ENCODE measurements at places on chromosomes 5 and 9.

- DNase-seq = no peak
Observed at GRCh38 chr9:87888501-87888900, 5.8 kb downstream of the SPATA31E1 start.

GRCh38 chr9:3261484-3261883 is 264.3 kb downstream of the RFX3 start:
- no peak for DNase-seq

GRCh38 chr5:68287631-68287975 is 72.0 kb downstream of the PIK3R1 start:
- DNase-seq = no peak

- no peak for DNase-seq
Observed at GRCh38 chr9:136662326-136662655, 425 bp upstream of the EGFL7 start.

- no peak for DNase-seq
Observed at GRCh38 chr5:180611140-180611850, 20.0 kb upstream of the SCGB3A1 start.

GRCh38 chr5:31809050-31809870 is 170.3 kb downstream of the PDZD2 start:
- DNase-seq = peak; percentile 22

GRCh38 chr9:134607971-134608370 is 33.6 kb upstream of the COL5A1 start:
- DNase-seq = no peak

DNA sequence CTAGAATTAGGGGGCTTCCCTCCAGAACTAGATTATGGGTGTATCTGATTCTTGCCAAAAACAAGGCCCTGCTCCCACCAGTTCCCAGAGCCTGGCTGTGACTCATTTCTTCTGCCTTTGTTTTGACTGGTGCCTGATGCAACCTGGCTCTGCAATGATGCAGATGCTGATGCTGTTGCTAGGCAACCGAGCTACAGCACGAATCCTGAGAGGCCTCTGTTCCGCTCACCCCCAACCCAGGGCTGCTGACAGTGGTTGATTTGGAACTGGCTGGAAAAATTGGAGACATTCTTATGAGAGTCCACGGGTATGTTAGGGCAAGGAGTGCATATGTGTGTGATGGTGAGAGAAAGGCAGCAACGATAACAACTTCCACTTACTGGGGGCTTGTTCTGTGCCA is 100.3 kb downstream of the NSG2 start:
- DNase-seq = no peak

DNA sequence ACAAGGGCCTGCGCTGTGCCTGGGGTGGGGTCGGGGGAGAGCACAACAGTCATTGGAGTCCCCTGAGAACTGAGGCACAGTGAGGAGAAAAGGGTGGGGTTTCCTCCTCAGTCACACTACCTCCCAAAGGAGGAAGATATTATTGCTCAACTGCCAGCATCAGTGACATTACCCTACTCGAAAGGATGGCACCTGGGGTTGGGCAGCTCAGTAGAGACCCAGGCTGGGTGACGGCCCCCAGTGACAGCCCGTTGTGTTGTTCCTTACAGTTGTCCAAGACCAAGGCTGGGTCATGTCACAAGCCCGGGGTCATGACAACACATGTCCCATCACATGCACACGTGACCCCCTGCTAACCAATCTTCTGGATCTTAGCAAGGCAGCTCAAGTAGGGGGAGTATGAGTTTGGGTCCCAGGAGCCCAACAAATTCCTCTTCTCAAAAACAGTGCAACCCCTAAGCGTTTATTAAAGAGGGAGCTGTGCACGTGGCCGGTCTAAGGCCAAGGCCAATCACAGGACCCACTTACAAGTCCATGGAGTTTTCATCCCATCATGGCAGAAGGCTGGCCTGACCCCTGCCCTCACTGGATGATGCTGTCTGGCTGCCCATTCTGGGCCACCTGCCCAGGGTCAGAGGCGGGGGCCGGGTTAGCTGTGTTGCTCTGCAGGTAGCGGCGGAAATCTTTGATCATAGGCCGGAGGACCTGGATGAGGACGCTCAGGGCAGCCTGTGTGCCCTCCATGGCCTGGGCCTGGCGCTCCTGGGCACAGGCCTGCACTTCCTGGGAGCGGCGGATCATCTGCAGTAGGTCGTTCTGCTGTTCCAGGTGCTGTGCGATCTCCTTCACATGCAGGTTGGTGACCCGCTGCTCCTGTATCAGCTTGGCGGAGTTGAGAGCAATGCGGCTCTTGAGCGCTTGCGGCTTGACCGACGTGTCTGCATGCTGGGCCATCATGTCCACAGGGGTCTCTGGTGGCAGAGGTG is 4.0 kb downstream of the NAIF1 start:
- no peak for DNase-seq

- no peak for DNase-seq
Observed at GRCh38 chr9:76690973-76691370, 73.3 kb upstream of the PCA3 start.

DNA sequence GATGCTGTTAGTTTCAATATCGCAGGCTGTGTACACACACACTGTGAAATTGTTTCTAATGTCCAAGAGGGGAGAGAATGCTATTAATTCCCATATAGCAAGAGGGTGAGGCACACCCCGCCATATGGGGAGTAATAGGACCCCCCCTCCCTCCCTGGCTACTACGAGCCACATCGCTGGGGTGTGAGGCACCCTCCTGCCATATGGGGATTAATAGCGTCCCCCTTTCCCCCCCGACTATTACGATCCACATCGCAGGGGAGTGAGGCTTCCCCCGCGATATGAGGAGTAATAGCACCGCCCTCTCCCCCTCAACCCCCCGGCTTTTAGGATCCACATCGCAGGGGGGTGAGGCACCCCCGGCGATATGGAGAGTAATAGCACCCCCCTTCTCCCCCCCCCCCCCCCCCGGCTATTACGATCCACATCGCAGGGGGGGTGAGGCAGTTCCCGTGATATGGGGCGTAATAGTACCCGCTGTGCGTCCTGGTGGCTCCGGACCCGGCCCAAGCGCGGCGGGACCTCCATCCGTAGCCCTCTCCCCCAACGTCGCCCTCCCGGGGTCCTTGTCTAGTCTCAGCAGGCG is 494 bp upstream of the STK32A start:
- no peak for DNase-seq

- DNase-seq = no peak
Observed at GRCh38 chr5:139474890-139475791, 4.3 kb downstream of the SMIM33 start.

- peak; percentile 75 for DNase-seq
Observed at GRCh38 chr9:129495620-129496472, 125.1 kb downstream of the C9orf50 start.

DNA sequence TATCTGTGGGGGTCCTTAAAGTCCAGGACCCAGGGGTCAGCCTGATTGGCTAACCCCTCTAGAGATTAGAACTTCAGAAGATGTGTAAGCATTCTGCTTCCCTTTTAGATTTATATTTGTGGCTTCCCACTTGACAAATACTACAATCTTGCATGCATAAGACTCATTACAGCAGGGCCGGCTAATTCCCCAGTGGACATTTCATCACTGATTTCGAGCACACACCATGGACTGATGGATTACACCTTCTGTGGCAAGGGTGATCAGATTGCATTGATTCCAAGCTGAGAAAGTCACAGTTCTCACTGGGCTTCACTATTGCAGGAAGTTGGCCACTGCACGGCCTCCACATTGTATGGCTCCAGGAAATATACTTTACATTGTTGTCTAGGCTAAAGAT is 65.8 kb upstream of the DAPK1 start:
- DNase-seq = no peak

DNA sequence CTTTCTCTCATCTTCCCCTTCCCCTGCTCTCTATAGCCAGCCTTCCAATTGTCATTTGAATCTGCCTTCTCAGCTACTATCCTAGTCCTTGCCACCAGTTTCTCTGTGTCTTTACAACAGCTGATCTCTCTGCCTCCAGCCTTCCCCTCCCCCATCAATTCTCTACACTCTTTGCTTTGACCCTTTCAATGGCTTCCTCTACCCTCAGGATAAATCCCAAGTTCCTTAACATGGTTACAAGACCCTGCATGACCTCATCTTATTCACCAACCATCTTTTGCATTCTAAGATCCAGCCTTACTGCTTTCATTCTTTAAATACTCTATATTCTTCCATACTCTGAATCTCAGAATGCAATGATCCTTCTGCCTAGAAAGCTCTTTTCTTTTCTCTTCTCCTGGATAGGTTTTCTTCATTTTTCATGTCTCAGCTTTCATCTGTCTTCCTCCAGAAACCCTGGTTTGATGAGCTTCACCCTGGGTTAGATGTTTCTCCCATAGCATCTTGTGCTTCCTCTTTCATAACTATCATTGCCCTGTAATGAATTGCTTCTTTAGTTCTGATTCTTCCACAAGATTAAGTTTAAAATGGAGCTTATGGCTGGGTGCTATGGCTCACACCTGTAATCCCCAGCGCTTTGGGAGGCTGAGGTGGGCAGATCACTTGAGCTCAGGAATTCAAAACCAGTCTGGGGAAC is 58.6 kb upstream of the ZSWIM6 start:
- DNase-seq = no peak

DNA sequence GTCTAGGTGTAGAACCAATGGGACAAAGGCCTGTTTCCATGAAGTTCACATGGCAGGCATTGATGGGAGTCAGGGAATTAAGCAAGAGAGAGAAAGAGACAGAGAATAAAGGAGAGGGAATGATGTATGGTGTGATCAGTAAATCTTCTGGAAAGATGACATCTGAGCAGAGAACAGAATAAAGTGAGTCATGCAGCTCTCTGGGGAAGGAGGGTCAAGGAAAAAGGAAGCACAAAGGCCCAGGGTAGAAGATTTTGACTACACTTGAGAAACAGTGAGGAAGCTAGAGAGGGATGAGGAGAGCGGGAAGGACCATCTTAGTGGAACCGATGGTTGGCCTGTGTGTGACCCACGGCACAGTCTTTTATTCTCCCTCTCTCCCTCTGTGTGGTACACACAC is 425.9 kb downstream of the SPOCK1 start:
- DNase-seq = no peak

DNA sequence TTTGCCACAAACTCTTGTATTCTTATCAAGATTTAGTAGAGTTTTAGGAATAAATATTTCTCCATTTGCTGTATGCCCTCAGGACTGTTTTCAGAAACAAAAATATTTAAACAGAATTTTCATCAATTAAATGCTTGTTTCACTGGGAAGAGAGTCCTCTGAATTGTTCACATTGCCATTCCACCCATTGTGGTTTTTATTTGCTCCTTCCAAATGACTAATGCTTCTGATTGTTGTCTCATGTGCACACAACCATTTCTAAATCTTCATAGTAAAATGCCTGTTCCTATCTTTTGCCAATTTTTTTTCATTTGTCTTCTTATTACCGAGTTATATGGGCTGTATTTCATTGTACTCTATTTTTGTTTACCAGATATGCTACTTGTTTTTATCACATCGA is 10.6 kb downstream of the MARCOL start:
- no peak for DNase-seq

DNA sequence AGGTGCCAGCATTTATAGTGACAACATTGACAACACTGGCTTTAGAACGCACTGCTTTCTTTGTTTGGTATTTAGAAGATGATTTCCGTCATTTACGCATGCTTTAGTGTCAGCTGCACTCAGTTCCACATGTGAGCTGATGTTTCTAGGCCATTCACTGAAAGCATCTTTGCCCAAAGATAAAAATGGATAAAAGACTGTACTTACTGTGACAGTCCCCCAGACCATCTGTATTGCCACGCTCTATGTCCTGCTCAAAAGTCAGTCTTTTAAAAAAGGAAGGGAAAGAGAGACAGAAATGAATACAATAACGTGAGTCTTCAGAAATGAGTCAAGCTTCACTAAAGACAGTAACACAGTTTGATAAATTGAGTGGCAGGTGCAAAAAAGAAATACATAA is 99.3 kb downstream of the SEMA6A start:
- no peak for DNase-seq

DNA sequence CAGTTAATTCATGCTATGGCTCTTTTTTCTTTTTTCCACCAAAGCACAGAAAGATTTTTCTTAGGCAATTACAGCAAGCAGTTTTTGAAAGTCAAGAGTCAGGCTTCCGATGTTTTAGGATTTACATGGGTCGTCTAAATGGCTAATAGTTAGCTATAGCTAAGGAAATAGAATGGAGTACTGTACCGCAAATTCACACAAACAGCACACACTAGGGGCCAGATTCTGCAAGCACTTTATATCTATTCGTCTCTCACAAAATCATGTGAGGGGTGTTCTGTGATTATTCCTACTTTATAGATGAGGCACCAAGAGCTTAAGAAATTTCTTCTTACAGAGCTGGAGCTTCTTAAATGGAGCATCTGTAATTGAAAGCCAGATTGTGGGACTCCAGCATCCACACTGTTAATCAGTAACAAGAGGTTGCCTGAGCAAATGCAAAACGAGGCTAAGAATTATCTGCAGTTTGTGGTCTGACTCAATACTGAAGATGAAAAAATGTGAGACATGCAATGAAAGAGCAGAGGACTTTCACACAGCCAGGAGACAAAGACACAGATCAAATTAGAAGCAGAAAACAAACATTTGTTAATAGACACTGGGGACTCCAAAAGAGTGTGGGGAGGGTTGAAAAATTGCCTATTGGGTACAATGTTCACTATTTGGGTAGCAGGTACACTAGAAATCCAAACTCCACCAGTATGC is 62.7 kb upstream of the CTXN3 start:
- DNase-seq = no peak

DNA sequence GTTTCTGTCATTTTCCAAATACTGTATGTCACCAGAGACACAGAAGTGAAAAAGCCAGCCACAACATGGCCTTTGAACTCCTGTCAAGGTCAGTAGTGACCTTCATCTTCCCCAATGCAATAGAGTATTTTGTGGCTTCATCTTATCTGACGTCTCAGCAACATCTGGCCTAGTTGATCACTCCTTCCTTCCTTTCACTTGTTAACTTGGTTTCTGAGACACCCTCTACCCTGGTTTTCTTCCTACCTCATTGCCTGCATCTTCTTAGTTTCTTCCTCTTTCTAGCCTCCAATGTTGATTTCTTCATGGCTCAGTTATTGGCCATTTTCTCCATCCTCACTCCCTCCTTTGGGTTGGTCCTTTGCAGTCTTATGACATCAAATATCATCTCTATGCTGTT is 36.3 kb downstream of the GLIS3 start:
- no peak for DNase-seq

DNA sequence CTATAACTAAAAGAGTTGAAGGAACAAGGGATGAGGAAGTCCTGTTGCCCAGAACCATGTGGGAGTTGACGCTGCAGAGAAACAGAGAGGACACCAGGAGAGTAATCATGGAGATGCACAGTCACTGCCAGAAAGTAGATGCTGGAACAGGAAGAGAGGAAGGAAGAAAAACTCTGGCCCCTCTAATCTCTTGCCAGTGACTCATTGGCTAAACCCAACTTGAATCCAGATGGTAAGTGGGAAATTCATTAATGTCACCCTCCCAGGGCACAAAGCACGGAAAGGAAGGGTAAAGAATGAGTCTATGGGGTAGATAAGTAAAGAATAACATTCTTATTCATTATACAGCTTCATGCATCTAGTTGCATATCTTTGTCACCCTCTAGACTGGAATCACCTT is 631.9 kb downstream of the PRELID2 start:
- no peak for DNase-seq

DNA sequence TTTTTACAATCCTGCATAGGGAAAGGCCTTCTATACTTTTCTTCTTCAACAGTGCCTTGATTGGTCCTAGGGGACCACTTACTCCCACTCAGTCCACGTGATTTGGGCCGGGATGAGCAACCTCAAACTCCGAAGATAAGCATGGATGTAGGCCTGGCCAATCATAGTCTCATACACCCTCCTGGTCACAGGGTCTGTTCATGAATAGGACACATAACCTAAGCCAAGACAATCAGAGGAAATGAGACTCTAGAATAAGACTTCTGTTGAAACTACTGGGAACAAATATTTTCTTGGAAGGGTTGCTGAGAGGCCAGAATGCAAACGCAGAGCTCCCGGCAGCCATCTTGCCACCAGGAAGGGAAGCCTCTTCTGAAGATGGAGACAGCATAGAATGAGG is 68.1 kb downstream of the ARL15 start:
- no peak for DNase-seq

Measured in GM18507 (cell line).